ENCODE measurements at places on chromosomes 4 and X. TPM values are rescaled to one million over a fixed set of nuclear protein-coding genes. Genes with fewer than 3 reads are reported as not detected.
A peak's percentile ranks its signal among the peaks of the same experiment; 100 is the strongest.

The RBM3 gene
- 170 TPM for total RNA-seq

GRCh38 chrX:11196476-11196875, 85.3 kb downstream of the HCCS start:
- no peak for DNase-seq

GRCh38 chrX:24372021-24372763, 11.8 kb downstream of the SUPT20HL1 start:
- DNase-seq: no peak

- peak; percentile 92 for DNase-seq
Measured at GRCh38 chr4:41177016-41177415, 37.3 kb downstream of the APBB2 start.

The CXorf49B gene
- not detected for total RNA-seq

- no peak for DNase-seq
Measured at GRCh38 chr4:82524570-82525152, 37.1 kb downstream of the TMEM150C start.

DNA sequence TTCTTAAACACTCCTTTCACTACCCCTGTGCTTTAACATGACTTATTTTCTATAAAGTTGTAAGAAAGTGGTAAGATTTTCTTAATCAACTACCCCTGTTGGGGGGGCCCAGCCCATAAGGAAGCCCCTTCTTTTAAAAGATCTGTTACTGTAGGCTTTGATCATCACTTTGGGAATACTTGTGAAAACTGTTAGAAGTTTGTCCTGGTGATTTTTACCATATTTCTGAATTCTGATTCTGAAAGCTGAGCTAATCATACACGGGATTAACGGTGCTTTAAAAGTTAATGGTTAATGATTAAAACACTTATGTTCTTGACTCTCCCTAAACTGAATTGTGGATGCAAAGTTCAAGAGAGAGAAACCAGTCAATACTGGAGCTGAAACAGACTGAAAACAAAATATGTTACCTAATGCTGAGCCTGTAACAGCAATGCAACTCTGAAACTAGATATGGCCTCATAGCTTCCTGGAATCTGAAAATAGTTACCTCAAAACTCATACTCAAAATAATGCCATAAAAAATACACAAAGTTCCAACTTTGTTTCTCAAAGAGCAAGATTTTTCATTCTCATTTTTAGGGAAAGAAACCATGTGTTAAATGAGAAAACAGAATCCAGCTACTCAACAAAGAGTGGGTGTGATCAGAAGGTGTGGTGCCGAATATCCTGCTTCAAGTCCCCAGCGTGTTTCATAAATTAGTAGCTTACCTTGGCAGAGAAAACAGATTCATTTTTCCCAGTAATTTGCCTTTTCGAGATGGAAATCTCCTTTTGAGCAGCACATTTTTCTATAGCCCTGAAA, 31.6 kb downstream of the ADH7 start:
- peak; percentile 56 for DNase-seq
